H9 (cell line): ENCODE measurements at places on chromosomes 7 and 10.
A peak's percentile ranks its signal among the peaks of the same experiment; 100 is the strongest.

- peak; percentile 56 for DNase-seq
These were observed 42.4 kb upstream of the TOMM7 start for GRCh38 chr7:22864855-22865601.

GRCh38 chr7:90879924-90880323, 283.8 kb downstream of the CDK14 start:
- no peak for DNase-seq

DNA sequence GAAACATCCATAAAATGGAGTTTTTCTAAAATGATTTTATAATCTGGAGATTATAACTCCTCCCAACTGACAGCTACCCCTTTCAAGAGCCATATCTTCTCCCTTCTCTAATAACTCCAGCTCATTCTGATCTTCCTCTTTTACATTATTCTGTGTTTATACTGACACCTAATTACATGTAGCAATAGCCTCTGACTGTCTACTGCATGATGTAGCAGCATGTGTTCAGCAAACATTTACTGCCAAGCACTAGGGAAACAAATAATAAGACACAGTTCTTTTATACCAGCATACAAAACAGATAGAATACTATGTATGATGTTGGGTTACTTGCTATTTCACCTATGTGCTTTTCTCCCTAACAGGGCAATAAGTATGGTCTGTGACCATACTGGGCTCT, 20.7 kb downstream of the RBM28 start:
- no peak for DNase-seq

GRCh38 chr7:11221984-11222383, 248.3 kb downstream of the PHF14 start:
- DNase-seq: no peak

- no peak for DNase-seq
These were observed 20.7 kb downstream of the WAPL start for GRCh38 chr10:86500846-86501245.

DNA sequence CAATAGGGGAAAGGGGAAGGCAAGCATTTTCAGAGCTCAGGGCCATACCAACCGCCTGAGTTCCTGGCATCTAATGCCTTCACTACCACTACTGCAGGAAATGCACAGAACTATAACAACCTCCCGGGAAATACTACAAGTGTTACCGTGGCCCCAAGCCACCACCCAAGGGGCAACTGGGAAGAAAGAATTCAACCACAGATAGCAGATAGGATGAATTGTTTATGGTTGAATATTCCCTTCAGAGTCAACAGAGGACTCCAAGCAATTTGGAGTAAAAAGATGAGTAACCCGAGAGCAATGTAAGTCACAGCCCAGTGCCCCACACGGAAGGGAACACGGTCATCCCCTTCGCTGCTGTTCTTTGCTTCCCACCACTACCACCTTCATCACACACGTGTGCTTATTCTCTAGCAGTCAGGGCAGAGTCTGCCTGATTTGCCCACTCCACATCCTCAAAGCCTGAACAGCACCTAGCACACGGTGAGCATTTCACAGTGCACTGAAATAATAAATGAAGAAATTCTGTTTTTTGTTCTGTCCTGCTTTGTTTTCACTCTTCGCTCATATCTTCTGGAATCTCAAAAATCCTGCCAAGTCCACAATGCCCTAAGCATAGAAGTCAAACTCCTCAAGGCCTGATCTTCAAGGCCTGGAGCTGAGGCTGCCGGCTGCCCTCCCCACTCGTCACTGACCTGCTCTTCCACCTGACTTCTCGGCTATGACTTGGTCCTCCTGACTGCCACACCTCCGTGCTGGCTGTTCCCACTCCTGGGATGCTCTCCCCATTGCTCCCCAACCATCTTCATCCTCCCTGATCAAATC, 221.1 kb downstream of the KCNMA1 start:
- no peak for DNase-seq

DNA sequence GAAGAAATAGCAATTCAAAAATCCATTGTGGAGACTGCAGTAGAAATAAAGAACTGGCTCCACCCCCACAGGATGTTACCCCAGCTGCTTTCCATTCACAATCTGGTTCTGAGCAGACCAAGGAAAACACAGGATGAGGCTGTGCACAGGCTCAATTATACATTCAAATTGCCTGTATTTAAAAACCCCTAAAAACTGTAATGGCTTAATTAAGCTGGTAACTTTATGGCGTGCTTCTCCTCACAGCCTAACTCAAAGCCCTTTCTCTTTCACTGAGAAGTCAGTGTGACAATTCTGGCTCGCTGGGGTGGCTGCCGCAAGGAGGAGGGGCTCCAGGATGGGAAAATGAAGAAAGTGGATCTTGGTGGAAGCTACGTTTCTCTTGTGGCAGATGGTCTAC, 1191.1 kb downstream of the SORCS1 start:
- DNase-seq: no peak

- DNase-seq: no peak
These were observed 24.9 kb upstream of the MAGI2 start for GRCh38 chr7:79478386-79478785.

DNA sequence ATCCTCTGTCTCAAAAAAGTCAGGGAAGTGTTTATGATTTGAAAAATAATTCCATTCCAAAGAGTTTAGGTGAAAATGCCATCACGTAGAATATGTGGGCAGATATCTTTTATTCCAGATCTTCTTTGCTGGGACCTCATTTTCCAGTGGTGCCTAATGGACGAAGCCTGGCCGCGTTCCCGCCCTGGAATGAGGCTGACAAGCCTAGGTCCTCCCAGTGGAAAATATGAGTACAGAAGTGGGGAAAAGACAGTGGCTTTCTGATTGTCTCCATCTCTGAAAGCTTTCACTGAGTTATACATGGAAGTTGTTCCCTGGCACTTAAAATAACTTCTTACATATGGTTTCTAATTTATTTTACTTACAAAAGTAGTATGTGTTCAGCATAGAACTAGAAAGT, 139.4 kb downstream of the TACC2 start:
- no peak for DNase-seq

- DNase-seq: no peak
These were observed 126.3 kb downstream of the ARHGAP21 start for GRCh38 chr10:24597426-24597825.

DNA sequence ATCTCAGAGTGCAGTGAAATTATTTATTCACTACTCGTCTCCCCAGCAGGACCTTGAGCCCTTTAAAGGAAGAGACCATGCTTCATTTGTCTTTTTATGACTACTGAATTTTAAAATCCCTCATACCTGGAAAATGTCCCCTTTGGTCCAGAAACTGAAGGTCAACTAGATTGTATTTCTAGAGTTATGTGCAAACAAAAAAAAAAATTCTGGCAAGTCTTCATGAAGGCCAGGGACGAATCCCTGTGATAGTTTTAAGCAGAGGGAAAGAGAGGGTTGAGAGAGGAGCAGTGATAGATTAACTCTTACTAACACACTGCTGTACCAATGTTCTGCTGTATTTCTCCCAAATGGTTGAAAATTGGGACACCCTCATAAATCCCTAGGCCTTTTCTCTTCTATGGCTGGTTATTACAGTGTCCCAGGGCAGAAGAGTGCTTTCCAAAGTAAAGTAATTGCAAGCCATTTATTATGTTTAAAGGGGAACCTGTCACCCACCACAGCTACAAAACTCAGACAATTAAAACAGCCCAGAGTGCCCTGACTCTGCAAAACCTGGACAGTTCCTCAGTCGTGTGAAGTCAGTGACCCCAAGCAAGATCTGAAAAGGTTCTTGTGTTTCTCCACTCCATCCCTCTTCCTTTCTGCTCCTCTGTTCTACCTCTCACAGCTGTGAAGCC, 182.8 kb upstream of the AOAH start:
- DNase-seq: no peak

- DNase-seq: no peak
These were observed 82.6 kb upstream of the UCN3 start for GRCh38 chr10:5282137-5282536.

- DNase-seq: no peak
These were observed 128.4 kb upstream of the PHYHIPL start for GRCh38 chr10:59047957-59048618.

GRCh38 chr7:80386686-80387085, 125.2 kb downstream of the GNAT3 start:
- no peak for DNase-seq

DNA sequence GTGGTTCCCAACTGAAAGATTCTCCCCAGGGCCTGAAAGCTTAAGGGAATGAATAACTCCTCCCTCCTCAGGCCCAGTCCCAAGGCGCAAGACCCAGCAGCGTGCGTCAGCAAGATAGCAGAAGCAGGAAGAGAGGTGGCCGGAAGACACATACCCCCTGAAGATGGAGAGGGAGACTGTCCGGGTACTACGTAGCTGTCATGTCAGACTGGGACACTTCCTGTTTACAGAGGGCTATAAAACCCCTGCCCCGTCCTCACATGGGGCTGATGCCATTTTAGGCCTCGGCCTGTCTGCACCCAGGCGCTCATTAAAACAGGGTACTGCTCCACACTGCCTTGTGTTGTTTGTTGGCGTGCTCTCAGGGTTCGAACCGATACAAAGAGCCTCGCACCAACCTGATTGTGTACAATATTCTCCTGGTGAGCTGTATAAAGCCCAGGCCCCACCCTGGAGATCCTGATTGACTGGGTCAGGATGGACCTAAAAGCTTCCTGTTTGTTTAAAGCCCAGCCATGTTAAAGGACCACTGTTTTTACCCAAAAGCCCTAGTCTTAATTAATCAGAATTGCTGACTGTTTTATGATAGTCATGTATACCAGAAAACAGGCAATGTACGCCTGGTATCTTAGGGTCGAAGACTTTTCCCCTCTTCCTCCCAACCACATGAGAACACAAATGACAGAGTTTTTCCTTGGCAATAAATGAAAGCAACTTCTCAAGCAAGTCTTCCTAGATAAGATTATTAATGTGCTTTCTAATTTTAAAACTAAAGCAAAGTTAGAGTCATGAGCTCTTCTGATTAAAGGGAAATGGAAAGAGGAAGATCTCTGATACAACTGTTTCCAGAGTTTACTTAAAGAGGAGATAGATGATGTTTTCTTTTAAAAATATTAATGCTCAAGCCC, 251.5 kb downstream of the DOCK4 start:
- DNase-seq: no peak

DNA sequence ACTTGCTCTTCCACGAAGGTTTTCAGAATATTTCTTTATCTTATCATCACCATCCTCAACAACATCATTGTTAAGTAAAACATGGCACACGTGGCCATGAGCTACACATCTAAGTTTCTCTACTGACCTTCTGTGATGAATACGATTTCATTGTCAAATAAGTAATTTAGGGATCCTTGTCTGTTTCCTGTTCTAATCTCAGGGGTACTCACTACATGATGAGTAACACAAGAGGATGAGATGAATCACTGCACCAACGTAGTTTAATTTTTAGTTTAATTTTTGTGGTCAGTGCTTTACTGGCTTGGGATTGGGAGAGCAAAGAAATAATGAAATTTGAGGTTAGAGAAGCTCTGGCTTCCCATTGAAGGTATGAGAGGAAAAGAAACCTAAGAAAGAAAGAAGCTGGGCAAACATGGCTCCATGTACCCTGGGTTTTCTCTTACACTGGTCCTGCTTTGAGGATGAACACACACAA, 461.9 kb upstream of the KLF6 start:
- DNase-seq: no peak

- no peak for DNase-seq
These were observed 13.7 kb upstream of the USP6NL start for GRCh38 chr10:11625019-11625735.

- peak; percentile 49 for DNase-seq
These were observed 30.4 kb upstream of the RET start for GRCh38 chr10:43046288-43046991.

GRCh38 chr7:129351320-129351719, 82.9 kb upstream of the STRIP2 start:
- DNase-seq: no peak

- DNase-seq: no peak
These were observed 16.8 kb upstream of the LAT2 start for GRCh38 chr7:74193054-74193453.

DNA sequence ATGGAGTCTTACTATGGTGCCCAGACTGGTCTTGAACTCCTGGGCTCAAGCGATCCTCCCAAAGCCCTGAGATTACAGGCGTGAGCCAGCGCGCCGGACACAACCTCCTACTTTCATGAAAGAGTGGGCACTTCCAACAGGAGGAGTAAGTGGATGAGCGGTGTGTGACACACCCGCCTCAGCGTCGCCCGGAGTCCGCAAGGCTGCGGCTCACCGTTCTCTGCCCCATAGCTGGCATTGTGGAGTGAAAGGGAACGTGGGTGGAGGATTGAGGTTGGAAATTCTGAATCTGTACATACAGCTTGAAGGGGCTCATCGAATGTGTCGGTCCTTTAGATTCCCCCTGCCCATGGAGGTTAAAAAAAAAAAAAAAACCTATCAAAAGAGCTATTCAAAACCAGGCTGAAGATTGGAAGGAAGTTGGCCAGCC, 524 bp upstream of the PRXL2A start:
- DNase-seq: peak; percentile 57

GRCh38 chr10:16987976-16988610, 141.5 kb downstream of the CUBN start:
- DNase-seq: no peak

GRCh38 chr7:103685646-103686045, 239.6 kb upstream of the SLC26A5 start:
- DNase-seq: no peak

DNA sequence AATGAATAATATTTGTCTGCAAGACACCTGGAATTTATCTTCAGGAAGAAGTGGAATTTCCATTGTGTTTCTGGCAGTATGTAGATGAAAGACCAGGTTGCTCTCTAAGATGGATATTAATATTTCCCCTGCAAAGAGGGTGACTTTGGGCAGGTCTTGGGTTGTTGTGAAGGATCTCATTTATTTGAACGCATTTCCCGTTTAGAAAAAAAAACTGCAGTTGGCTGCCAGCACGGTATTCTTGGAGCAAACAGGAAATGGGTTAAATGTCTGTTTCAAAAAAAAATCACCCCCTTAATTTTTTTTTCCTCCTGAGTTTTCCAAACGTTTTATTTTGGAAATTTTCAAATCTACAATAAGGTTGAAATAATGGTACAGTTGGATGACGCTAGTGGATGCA, 11.5 kb downstream of the EIF4H start:
- no peak for DNase-seq

- no peak for DNase-seq
These were observed 15.1 kb upstream of the SLC16A12 start for GRCh38 chr10:89550509-89550908.

- no peak for DNase-seq
These were observed 6.6 kb upstream of the SP8 start for GRCh38 chr7:20793248-20793647.

DNA sequence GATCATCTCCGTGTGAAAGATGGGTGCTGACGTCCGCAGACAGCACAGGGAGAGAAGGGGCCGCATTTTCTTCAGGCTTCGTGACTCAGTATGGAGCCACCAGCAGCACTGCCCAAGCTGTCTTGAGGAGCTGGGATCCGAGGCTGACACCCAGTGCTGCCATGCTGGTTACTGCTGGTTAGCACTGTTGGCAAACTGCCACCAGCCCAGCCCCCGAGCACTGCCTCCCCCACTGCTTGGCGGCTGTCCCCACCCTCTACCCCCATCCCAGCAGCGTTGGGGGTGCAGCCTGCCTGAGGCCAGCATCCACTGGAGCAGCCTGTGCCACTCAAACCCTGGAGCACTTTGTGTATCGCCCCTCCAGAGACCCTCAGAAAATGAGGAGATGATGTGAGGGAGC, 35.8 kb upstream of the EN2 start:
- no peak for DNase-seq
